Left lung (tissue), 14 donors: ENCODE measurements at places on chromosomes 12 and 14. TPM values are rescaled to one million over a fixed set of nuclear protein-coding genes. Genes with fewer than 3 reads are reported as not detected.

- DNase-seq, result no peak
These were observed 7.7 kb downstream of the DCTN2 start for GRCh38 chr12:57539134-57539768.

RAN gene
- 529 TPM for polyA plus RNA-seq

SERPINA12 gene
- not detected for polyA plus RNA-seq

TSPAN19 gene
- polyA plus RNA-seq, result 1.5 TPM

DNA sequence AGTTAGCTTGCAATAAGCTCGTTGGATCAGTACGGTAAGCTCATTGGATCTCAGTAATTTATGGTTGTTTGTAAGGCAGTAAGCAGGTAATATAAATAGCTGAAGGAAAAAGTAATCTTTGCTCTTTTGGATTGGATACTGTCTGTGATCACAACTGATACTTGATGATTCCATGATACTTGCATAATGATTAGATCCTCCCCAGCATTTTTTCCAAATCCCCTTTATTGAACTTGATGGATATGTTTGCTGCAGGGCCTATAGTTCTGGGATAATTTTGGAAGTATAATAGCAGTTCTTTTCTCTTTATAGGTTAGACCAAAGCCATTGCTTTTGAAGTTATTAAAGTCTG is 5.2 kb downstream of the MDM2 start:
- no peak for DNase-seq

DNA sequence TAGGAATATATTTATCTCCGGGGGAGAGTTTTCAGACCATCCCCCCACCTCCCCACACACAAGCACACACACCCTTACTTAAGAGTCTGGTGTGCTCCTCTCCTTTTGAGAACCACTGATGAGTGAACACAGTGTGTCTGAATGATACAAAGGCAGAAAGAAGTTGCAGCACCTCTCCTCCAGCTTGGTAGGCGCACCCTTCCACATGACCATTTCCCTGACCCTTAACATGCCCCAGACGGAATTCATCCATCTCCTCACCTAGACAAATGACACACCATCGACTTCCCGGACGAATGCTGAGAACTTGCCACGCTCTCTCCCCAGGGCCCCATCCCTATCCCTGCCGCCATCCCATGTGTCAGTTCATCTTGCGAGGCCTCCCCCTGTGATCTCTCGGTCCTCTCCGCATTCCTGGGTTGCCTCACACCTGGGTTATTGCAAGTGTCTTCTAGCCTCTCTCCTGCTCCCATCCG is 3.9 kb downstream of the TNFRSF1A start:
- DNase-seq, result no peak

DNA sequence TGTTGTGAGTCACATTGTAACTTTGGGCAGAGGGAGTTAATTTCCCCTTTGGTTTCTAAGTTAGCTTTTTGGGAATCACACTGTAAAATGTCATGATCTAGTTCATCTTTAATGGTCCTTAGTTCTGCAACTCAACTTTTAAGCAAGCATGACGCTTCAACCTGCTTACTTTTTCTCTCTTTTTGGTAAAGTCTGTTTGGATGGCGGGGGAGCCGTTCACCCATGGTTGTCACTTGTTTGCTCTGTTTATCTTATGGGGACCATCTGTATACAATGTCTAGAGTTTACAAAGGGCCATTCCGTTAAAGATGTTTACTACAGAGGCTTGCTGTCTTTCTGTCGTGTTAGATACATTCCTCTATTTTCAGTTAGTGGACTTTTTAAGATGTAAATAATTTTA is 172.0 kb downstream of the SRGAP1 start:
- no peak for DNase-seq

ABCD2 gene
- polyA plus RNA-seq, result 0.13 TPM

GRCh38 chr12:54565986-54566544 is 16.7 kb downstream of the PDE1B start:
- DNase-seq, result no peak

- DNase-seq, result no peak
These were observed 89.6 kb downstream of the SCARB1 start for GRCh38 chr12:124774054-124774461.

- no peak for DNase-seq
These were observed 33.2 kb downstream of the DUSP6 start for GRCh38 chr12:89319122-89319521.

CLEC14A gene
- 57.1 TPM for polyA plus RNA-seq
